ENCODE measurements at places on chromosomes 4 and X.

- DNase-seq, result no peak
These were observed 151.7 kb upstream of the CASK start for GRCh38 chrX:42075032-42075431.

- no peak for DNase-seq
These were observed 492.9 kb downstream of the INPP4B start for GRCh38 chr4:142353149-142353738.

GRCh38 chrX:150163221-150163930, 199.7 kb upstream of the MAMLD1 start:
- DNase-seq, result no peak

- DNase-seq, result no peak
These were observed 206.3 kb downstream of the SLC7A11 start for GRCh38 chr4:138035781-138036258.

DNA sequence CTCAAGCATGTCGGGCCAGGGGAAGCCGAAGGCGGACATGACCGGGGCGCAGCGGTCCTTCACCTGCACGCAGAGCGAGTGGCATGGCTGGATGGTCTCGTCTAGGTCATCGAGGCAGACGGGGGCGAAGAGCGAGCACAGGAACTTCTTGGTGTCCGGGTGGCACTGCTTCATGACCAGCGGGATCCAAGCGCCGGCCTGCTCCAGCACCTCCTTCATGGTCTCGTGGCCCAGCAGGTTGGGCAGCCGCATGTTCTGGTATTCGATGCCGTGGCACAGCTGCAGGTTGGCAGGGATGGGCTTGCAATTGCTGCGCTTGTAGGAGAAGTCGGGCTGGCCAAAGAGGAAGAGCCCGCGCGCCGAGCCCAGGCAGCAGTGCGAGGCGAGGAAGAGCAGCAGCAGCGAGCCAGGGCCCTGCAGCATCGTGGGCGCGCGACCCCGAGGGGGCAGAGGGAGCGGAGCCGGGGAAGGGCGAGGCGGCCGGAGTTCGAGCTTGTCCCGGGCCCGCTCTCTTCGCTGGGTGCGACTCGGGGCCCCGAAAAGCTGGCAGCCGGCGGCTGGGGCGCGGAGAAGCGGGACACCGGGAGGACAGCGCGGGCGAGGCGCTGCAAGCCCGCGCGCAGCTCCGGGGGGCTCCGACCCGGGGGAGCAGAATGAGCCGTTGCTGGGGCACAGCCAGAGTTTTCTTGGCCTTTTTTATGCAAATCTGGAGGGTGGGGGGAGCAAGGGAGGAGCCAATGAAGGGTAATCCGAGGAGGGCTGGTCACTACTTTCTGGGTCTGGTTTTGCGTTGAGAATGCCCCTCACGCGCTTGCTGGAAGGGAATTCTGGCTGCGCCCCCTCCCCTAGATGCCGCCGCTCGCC, at the start of gene SFRP2:
TSS of gene SFRP2 (minus strand) at position 671 of the 864 bp plus-strand sequence. CDS start at position 423, 248 bp downstream.
- no peak for DNase-seq

DNA sequence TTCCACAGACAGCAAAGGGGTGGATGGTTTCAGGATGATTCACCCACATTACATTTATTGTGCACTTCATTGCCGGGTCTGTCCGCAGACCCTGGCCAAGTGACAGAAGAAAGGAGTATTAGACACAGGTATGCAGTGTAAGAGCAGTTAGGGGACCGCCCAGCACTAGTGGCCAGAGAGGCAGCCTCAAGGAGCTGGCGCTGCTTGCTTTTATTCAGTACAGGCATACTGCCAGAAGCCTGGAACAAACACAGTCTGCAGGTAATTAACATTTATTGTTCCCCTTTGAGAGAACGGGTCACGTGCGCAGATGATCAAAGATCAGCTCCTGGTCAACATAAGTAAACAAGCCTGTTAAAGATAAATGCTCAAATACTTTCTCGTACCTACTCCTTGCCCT, 1639.0 kb upstream of the IGFBP7 start:
- no peak for DNase-seq

- no peak for DNase-seq
These were observed 590.9 kb upstream of the GNPDA2 start for GRCh38 chr4:45317276-45317675.

GRCh38 chr4:96379524-96379923, 539.6 kb downstream of the PDHA2 start:
- DNase-seq, result no peak

- no peak for DNase-seq
These were observed 50.8 kb upstream of the GAB1 start for GRCh38 chr4:143285696-143286437.

- no peak for DNase-seq
These were observed 39.2 kb upstream of the MSX1 start for GRCh38 chr4:4820261-4820660.

- no peak for DNase-seq
These were observed 42.3 kb downstream of the SHOX start for GRCh38 chrX:672931-673330.

- DNase-seq, result no peak
These were observed 91.8 kb downstream of the PLAC1 start for GRCh38 chrX:134566506-134566905.

GRCh38 chr4:680928-681645, 6.7 kb downstream of the MYL5 start:
- peak; percentile 78 for DNase-seq

DNA sequence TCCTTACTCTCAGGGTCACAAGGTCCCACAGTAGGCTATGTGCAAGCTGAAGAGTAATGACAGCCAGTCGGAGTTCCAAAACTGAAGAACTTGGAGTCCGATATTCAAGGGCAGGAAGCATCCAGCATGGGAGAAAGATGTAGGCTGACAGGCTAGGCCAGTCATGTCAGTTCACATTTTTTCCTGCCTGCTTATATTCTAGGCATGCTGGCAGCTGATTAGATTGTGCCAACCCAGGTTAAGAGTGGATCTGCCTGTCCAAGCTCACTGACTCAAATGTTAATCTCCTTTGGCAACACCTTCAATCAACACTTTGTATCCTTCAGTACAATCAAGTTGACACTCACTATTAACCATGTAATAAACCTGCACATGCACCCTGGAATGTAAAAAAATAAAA, 960.9 kb upstream of the HS3ST1 start:
- DNase-seq, result no peak

GRCh38 chr4:93777081-93777460, 51.5 kb upstream of the ATOH1 start:
- no peak for DNase-seq

- no peak for DNase-seq
These were observed 212.9 kb downstream of the PDHA2 start for GRCh38 chr4:96052827-96053226.

- DNase-seq, result no peak
These were observed 29.2 kb upstream of the IL9R start for GRCh38 chrX:155968326-155968661.

DNA sequence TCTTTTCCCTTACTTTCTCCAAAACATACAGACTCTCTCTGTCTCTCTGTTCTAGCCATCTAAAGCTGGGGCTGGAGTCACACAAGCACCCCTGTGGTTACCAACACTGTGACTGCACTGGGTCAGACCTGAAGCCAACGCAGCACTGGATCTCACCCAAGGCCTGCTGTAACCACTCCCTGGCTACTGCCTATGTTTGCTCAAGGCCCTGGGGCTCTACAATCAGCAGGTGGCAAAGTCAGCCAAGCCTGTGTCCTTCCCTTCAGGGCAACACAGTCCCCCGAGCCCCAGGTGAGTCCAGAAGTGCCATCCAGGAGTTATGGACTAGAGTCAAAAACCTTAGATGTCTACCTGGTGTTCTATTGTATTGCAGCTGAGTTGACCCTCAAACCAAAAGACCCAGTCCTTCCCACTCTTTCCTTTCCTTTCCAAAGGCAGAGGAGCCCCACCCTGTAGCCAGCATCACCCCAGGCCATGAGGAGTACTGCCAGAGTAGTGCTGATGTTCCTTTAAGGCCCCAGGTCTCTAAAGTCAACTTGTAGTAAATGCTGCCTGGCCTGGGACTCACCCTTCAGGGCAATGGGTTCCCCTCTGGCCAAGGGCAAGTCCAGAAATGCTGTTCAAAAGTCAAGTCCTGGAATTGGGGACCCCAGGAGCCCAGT, 58.8 kb upstream of the RAP2C start:
- DNase-seq, result no peak

- DNase-seq, result no peak
These were observed 42.2 kb downstream of the SMIM20 start for GRCh38 chr4:25956260-25956659.

DNA sequence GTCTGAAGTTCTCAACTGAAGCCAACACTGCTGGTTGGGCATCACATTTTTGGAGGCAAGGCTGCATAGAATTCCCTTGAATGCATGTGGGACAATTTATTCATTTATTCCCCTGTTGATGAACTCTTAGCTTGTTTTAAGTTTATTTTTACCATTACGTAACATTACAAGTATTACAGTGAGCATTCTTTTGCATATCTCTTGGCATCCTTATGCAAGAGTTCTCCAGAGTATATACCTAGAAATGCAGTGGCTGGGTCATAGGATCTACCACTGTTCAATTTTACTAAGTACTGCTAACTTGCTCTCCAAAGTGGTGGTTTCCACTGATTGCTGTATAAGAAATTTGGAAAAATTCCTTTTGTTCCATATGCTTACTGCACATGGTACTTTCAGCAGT, 66.5 kb downstream of the UCHL1 start:
- no peak for DNase-seq

- DNase-seq, result no peak
These were observed 13.4 kb upstream of the TNIP3 start for GRCh38 chr4:121177246-121178137.

DNA sequence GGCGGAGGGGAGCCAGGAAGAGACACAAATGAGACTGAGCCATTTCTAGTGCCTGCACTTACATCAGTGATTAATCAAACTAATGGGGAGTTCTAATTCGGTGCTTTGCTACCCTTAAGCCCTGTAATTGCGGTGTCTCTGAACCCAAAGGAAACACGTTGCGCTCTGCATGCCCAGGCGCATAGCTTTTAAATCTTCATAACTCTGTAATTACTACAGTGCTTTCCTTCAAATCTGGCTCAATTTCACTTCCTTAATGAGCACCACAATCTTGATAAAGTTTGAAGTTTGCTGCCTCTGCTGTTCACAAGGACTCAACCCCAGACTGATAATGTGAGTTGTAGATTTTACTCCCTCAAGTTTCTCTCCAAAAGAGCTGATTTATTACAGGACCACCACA, 5.7 kb upstream of the NHS start:
- no peak for DNase-seq

DNA sequence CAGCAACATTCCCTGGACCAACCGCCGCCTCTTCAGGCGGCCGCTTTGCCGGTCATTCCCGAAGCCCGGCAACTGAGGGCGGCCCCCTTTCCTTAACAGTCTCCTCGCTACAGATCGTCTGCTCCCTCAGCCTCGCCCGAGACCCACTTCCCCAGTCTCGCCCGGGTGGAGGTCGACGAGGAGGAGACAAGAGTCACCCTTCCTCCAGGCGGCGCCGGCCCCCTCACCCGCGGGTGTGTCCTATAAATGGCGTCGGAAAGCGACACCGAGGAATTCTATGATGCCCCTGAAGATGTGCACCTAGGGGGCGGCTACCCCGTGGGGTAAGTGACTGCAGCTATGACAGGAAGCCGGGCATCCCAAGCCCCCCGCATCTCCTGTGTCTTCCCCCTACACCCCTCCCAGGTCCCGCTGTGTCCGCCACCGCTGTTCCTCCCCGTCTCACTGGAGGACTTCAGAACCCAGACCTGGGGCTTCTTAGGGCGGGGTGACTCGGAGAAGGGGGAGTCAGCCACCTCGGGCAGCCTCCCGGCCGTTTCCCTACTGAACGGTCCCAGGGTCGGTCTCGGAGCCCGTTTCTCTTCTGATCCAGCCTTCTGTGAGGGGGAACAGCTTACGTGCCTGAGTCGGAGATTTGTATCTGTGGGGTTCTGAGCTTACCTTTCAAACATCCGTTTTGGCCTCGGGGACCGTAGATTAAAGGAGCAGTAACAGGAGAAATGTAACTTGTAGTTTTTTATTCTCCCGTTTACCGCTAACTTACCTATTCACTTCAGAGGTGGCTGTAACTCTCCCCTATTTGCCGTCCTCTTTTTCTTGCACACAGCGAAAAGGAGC, 570 bp downstream of the WDR44 start:
- DNase-seq, result peak; percentile 39

DNA sequence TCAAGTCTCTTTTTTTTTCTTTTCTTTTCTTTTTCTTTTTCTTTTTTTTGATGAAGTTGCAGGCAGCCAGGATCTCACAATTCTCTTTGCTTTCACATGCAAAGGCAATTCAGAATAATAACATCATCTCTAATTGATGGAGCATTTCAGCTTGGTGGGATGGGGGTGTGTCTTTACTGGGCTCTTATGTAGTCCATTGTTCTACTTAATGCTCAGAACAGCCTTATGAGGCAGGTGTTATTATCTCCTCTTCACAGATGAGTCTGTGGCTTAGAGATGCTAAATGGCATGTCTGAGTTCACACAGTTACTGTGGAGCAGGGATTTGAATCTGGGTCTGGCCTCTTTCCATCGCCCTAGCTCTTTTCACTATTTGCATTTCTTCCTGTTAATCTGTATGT, 70.2 kb downstream of the TRPC5 start:
- DNase-seq, result no peak

- DNase-seq, result no peak
These were observed 5.9 kb upstream of the TNIP2 start for GRCh38 chr4:2762048-2762447.

DNA sequence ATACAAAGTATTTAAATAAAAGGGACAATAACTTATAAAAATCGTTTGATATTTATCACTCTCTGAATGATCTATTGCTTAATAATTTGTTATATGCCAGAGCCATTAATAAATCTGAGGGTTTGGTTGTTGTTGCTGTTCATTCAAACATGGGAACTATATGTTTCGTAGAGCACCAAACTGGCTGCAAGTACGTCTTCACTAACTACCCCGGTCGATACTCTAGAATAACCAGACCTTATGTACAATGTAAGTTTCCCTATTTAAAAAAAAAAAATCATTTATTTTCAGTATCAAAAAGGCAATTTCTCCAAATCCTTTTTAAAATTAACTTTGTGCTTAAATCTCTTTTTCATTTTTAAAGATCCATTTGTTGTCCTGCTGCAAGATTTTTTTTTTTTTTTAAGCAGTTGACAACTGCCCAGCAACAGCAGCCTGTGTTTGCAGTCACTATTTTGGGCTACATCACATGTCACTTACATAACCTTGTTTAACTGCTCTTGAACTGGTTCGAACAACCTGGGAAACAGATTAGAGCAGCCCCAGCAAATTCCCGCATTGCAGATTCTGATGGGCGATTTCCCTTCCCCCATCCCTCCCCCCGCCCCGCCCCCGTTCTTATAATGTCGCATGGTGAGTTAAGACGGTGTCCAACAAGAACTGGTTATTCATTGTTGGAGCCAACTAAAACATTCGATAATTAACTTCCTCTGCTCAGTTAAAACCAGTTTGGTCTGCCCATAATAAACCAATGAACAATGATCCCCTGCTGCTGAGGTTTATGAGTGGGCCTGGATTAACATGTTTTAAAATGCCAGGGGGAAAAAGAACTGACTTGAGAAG, 238.9 kb downstream of the NR3C2 start:
- no peak for DNase-seq

- DNase-seq, result no peak
These were observed 456.8 kb downstream of the TRIML1 start for GRCh38 chr4:188596021-188596420.

- no peak for DNase-seq
These were observed 53.3 kb upstream of the LNX1 start for GRCh38 chr4:53644607-53645006.

Data from left ventricle myocardium inferior (tissue), 1 donor.